Uterus (tissue), 4 donors: ENCODE measurements at places on chromosomes 5 and 9.

GRCh38 chr9:88287972-88288371 is 100.3 kb upstream of the SPIN1 start:
- no peaks in the 10 kb centered on the region for H3K27me3 ChIP-seq
- no peaks in the 10 kb centered on the region for H3K4me1 ChIP-seq
- no peak overlapping the region for H3K27ac ChIP-seq
- no peak for DNase-seq
- H3K36me3 ChIP-seq = no peaks in the 10 kb centered on the region

GRCh38 chr9:124593200-124593599 is 86.0 kb upstream of the NR5A1 start:
- no peak for DNase-seq
- no peak overlapping the region for H3K4me3 ChIP-seq
- H3K4me1 ChIP-seq = no peaks in the 10 kb centered on the region
- H3K27ac ChIP-seq = no peak overlapping the region

- H3K27me3 ChIP-seq = no peaks in the 10 kb centered on the region
- no peak overlapping the region for H3K27ac ChIP-seq
- DNase-seq = no peak
- H3K4me1 ChIP-seq = no peaks in the 10 kb centered on the region
Measured at GRCh38 chr9:88833946-88834345, 157.3 kb upstream of the S1PR3 start.

GRCh38 chr5:136631186-136631585 is 265.8 kb upstream of the TRPC7 start:
- DNase-seq = no peak
- H3K36me3 ChIP-seq = no peaks in the 10 kb centered on the region
